ENCODE measurements at places on chromosomes 3 and 15.

GRCh38 chr3:43072361-43072760 lies 33.5 kb downstream of the POMGNT2 start:
- no peak for DNase-seq

- no peak for DNase-seq
Observed at GRCh38 chr3:22441711-22442110, 690.7 kb upstream of the ZNF385D start.

DNA sequence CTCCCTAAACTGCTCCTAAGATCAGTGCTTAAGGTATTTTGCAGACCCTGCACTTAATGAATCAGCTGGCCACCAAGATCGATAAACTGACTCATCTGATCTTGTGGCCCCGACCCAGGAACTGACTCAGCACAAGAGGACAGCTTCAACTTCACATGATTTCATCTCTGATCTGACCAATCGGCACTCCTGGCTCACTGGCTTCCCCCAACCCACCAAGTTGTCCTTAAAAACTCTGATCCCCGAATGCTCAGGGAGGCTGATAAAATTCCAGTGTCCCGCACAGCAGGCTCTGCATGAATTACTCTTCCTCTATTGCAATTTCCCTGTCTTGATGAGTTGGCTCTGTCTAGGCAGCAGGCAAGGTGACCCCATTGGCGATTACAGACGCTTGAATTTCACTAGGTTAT lies 13.5 kb downstream of the HTR3E start:
- DNase-seq: no peak

- DNase-seq: no peak
Observed at GRCh38 chr3:127206611-127207516, 13.9 kb downstream of the PRR23E start.

GRCh38 chr3:184602372-184603150 lies 41.0 kb downstream of the EPHB3 start:
- no peak for DNase-seq

DNA sequence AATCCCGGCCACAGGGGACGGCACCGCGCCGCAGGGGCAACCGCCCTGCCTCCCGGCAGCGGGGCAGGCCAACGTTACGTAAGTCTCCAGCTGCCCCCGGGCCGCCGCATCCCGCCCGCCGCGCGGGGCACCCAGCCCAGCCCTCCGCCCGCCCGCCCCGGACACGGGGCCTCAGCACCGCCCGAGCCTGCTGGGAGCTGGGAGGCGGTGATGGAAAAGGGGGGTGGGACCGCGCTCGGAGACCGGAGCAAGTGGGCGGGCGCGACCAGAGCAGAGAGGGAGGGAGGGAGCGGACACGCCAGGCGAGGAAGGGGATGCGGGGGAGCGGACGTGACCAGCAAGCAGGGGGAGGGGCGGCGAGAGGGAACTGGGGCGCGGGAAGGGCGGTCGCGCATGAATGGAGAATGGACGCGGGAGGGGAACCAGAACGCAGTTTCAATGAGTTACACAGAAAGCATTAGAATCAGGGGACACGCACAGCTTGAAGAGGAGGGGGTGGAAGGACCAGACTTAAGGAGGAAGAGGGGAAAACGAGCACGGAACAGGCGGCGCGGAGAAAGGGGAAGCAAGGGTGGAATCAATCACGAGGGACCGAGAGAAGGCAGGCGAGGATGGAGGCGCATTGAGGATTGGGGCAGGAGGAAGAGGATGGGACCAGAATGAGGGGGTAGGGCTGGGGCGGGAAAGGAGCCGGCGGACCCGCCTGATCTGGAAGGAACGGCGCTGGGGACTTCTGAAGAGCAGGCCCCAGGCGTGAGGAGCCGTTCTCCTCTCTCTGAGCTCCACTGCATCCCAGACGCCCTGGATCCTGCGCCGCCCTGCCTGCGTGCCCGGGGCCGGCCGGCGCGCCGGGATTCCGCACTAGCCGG lies 559 bp downstream of the PKM start:
- DNase-seq: peak; percentile 36

- no peak for DNase-seq
Observed at GRCh38 chr3:114307222-114307830, 13.5 kb downstream of the TIGIT start.

DNA sequence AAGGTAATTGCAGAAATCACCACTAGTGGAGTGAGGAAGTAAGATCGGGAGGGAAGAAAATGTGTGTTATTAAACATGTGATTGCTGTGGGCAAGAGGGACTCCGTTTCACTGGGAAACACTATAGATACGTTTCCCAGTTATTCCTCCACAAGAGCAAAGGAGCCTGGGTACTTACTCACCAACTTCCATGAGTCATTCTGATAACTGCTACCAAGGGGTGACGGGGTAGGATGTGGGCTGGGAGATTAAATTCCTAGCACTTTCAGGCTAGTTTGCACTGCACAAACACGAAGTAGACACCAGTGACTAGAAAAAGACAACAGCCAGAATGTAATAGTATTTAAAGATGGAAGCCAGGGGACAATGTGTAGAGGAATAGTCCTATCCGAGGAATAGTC lies 812.9 kb upstream of the CFAP20DC start:
- DNase-seq: no peak

DNA sequence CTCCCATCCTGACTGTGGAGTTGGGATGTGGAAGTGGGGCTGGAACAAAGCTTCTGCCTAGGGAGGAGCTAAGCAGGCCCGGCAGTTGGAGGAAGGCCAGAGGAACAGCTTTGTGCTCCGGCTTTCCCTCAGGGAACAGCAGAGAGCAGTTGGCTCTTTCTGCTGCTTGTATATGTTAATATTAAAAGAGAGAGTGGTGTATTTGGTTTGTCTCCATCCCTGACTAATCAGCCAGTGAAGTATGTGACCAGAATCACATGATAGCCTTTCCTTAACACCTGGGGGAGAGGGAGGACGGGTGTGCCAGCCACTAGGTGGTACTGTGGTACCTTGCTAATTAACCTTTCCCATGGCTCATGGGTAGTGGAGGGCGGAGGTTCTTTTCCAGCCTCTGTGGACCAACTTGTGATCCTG lies 10.0 kb downstream of the EIF2B5 start:
- peak; percentile 72 for DNase-seq

GRCh38 chr3:62364191-62364590 lies 9.2 kb downstream of the FEZF2 start:
- no peak for DNase-seq

GRCh38 chr15:67127331-67127664 lies 61.9 kb downstream of the SMAD3 start:
- DNase-seq: peak; percentile 38

- DNase-seq: no peak
Observed at GRCh38 chr3:155154255-155154654, 74.1 kb downstream of the MME start.

DNA sequence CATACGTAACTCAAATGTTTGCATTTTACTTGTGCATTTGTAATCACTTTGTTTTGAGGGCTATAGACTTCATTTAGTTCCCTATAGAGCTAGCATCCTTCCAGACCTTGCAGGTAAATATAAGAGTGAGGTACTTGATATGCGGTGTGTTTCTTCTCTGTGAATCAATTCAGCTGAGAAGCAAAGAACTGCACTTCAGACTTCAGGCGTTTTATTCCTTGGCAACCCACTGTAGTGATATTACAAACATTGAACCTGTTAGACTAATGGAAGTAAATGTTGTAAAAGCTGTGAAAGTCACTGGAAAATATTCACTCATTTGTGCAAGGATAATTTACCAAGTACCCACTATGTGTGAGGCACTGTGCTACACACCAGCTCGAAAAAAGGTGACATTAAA lies 94.1 kb upstream of the CHL1 start:
- no peak for DNase-seq

- no peak for DNase-seq
Observed at GRCh38 chr3:123508178-123508577, 59.3 kb upstream of the ADCY5 start.

Measured in NCI-H2029 (cell line).